ENCODE measurements at places on chromosomes 7 and 10. TPM values are rescaled to one million over a fixed set of nuclear protein-coding genes. Genes with fewer than 3 reads are reported as not detected.

DNA sequence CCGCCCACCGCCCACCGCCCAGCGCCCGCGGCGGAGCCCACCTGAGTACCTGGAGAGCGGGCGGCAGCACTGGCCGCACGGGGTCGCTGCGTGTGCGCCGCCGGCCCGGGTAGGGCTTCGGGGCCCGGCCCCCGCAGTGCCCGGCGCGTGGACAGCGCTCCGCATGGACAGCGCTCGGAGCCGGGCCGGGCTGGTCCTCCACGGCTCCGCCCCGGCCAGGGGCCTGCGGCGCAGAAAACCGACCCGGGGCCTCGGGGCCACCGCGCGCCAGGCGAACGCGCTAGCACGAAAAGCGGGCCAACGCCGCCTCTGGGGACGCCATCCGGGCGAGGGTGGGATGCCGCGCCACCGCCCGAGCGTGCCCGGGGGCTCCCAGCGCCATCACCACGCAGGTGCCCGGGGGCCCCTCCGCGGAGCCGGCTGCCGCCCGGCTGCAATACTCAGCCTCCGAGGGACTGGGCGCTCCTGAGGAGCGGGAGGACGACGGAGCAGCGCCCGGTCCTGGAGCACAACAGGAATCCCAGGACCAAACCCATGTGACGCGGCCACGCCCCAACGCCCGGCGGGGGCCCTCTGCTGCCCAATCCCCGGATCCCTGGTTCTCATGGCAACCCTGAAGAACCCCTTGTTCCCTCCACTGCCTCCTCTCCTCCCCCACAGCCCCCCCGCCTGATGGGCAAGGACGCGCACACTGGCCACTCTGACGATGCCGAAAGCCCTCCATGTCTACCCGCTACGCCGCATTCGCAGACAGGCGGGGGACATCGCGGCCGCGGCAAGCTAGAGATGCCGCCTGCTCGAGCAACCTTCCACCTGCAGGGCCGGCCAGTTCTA lies at the start of gene GRB10:
GRB10 (minus strand) TSS at position 522 of the 834 bp plus-strand sequence. CDS start 50,574 bp downstream, outside the sequence.
- no peaks in the 10 kb centered on the region for H3K27me3 ChIP-seq
- no peak within 1 kb of the TSS for H3K27ac ChIP-seq
- H3K36me3 ChIP-seq = no peaks in the 10 kb centered on the region
- peak within 1 kb of the TSS; percentile 52 for H3K4me3 ChIP-seq

STN1 gene
- total RNA-seq = 42.3 TPM

DNA sequence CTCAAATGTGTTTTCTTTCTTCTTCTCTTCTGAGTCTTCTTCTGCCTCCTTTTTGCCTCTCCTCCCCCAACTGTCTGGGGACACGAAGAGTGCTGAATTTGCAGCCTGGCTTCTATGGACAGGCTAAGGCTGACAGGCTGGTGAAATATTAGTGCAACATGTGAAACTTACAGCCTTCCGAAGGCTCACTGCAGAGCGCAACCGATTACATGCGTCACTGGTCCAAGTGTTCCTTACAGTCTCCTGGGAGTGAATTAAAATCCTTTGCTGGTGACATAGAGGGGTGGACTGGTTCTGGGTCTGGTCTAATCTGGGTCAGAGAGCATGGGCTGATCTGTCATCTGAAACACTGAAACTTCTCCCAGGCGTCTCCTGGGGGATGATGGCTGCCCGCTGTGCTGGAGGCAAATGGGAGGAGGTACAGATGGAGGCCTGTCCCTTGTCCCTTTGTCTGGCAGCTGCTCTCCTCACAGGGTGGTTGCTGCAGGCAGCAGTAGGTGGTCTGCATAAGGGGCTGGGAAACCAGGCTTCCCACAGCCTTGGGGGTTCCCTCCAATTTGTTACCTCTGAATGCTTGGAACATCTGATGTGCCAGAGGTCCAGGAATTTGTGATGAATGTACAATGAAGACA lies 143.8 kb upstream of the BMPER start:
- no peak for DNase-seq
- no peaks in the 10 kb centered on the region for H3K36me3 ChIP-seq
- no peaks in the 10 kb centered on the region for H3K27me3 ChIP-seq
- H3K4me1 ChIP-seq = no peaks in the 10 kb centered on the region
- no peak overlapping the region for H3K4me3 ChIP-seq

STAMBPL1 gene
- 6.8 TPM for total RNA-seq

- H3K27ac ChIP-seq = no peak overlapping the region
- no peak for DNase-seq
- H3K4me3 ChIP-seq = no peak overlapping the region
- H3K4me1 ChIP-seq = no peaks in the 10 kb centered on the region
- H3K27me3 ChIP-seq = no peaks in the 10 kb centered on the region
- no peaks in the 10 kb centered on the region for H3K36me3 ChIP-seq
These were observed 466.6 kb upstream of the IGFBP3 start for GRCh38 chr7:46387646-46388045.

DNA sequence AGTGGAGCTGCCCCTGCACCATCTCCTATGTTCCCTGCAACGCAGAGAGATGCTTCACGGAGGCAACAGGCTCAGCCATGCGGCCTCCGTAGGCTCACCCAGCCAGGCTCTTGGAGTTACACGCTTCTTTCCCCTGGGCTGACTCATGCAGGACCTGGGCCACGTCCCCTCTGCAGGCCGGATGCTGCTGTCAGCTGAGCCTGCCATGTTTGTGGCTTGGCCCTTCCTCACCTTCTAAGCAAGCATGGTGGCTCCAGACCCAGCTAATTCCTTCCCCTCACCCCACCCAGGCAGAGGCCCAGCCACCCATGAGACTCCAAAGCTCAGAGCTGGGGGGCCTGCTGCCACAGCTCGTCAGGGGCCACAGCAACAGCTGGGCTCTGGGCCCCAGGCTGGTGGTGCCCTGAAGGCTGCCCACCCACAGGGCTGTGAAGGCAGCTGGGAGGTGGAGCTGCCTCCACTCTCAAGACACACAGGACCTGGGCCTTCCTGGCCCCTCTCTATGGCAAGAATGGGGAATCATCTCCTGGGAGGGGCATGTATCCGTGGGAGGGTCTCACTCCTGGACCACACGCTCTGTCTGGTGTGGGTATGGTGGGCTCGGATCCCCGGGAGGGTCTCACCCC lies 219.6 kb downstream of the ELFN1 start:
- no peak for DNase-seq
- H3K4me1 ChIP-seq = no peaks in the 10 kb centered on the region
- H3K27me3 ChIP-seq = no peaks in the 10 kb centered on the region
- H3K36me3 ChIP-seq = no peaks in the 10 kb centered on the region

DNA sequence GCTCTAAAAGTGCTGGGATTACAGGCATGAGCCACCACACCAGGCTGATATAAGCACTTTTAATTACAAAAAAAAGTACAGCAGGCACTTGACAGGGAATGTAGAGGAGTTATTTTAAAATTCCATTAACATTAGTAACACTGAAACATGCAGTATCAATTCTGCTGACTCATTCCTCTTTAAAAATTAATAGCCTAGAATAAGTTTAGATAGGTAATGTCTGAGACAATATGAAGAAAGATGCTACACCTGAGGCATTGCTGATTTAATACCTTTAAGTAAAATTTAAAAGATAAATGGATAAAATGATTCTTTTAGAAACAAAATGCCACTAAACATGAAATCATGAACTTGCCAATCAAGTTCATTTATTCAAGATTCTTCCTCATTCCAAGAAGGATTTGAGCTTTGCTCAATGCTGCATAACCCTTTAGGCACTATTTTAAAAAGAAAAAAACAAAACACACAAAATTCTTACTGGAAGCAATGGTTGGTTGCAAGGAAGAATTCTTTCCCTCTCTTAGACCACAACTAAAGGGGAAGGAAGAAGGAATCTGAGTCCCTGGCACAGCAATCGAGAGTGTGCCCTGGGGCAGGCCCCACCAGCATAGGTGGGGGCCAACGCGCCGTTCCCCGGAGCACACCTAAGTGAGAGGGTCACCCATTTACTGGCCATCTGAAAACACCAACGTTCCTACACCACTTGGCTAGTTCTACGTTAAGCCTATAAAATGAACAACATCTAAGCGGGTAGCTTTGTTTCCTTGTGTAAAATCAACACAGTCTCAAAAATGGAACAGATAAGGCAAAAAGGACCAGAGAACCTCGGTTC lies 26.6 kb downstream of the ESYT2 start:
- no peaks in the 10 kb centered on the region for H3K27me3 ChIP-seq
- peak overlapping the region; percentile 51 for H3K27ac ChIP-seq
- H3K4me3 ChIP-seq = no peak overlapping the region
- DNase-seq = no peak
- H3K36me3 ChIP-seq = peaks cover 3% of the 10 kb centered on the region

- DNase-seq = no peak
- no peaks in the 10 kb centered on the region for H3K27me3 ChIP-seq
- H3K36me3 ChIP-seq = no peaks in the 10 kb centered on the region
- no peaks in the 10 kb centered on the region for H3K4me1 ChIP-seq
- H3K27ac ChIP-seq = no peak overlapping the region
These were observed 42.6 kb upstream of the MYL10 start for GRCh38 chr7:101671371-101672356.

SPDYE1 gene
- total RNA-seq = not detected

DNA sequence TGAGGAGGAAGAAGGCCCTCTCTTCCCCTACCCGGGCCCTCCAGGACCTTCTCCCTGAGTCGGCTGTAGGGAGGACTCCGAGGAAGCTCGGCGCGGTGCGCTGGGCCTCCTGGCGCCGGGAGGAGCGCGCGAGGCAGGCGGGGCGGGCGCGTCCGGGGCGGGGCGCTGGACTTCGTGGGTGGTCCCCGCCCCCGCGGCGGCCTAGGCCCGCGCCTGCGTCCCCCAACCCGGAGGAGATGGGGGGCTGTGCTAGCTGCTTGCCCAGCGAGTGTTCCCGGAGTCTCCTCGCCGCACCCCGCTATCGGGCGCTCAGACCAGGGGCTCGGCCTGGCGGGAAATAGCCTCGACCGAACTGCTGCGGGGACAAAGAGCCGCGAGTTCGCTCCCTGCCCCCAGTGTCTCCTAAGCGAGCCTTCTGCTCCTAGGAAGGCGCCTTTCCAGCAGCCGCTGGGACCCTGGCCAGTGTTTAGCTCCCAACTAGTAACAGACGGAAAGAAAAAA lies 19.2 kb upstream of the SMO start:
- peaks cover 5% of the 10 kb centered on the region for H3K4me1 ChIP-seq
- no peaks in the 10 kb centered on the region for H3K36me3 ChIP-seq
- peak overlapping the region; percentile 49 for H3K4me3 ChIP-seq
- H3K27me3 ChIP-seq = peaks cover 16% of the 10 kb centered on the region
- no peak overlapping the region for H3K27ac ChIP-seq
- DNase-seq = peak; percentile 64

DNA sequence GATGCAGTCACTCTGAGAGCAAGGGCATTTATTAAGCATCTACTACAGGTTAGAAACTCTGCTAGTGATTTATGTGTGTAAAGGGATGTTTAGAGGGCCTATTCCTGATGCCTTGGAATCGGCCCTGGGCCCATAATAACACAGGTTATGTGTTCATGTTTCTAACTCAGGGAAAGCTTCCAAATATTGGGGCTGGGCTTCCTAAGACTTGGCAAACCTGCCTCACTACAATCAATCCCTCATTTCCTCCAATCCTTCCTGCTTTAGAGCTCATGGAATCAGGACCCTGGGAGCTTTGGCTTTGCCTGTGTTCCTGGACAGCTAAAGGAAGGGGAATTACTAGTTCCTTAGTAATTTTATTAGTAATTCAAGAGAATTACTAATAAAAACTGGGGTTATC lies 148.8 kb downstream of the HIBADH start:
- H3K27me3 ChIP-seq = no peaks in the 10 kb centered on the region
- DNase-seq = no peak
